ENCODE measurements at places on chromosomes 2 and 18.

GRCh38 chr2:134911400-134911785 is 7.2 kb upstream of the CCNT2 start:
- no peak for DNase-seq

GRCh38 chr2:25951071-25951547 is 31.2 kb downstream of the KIF3C start:
- peak; percentile 75 for DNase-seq

GRCh38 chr2:181231151-181231550 is 226.0 kb upstream of the ITGA4 start:
- DNase-seq, result no peak

- DNase-seq, result peak; percentile 4
Observed at GRCh38 chr18:7567474-7568425, 634 bp downstream of the PTPRM start.

DNA sequence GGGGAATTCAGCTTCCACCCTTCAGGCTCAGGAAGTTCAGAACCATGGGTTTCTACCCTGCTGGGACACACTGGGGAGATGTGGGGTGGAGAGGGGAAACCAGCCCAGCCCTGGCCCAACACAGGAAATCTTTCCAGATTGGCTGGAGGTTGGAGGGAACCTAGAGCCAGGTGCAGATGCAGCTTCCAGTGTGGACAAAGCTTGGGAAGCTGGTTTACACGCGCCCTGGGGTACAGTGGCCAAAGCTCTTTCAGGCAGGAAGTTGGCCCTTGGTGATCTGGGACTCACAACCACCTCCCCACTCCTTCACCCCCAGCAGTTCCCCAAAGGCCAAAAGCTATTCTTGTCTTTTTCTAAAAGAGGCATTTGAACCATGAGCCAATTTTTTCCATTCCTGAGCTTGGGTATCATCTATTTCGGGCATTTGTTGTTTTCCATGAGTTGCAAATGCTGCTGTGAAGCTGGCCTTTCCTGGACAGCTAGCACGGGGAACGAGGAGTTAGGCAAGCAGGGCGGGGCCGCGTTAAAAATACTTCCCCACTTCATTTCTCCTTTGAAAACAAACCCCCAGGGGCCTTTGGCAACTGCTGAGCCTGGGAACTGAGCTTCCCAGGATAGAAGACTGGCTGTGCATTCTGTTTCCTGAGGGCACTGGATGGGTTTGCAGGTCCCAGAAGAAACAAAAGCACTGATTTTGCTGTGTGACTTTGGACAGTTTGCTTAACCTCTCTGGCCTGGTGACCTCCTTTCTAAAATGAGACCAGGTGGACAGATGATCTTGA is 3.1 kb upstream of the ARID5A start:
- DNase-seq, result no peak

GRCh38 chr2:45209302-45209701 is 200.1 kb upstream of the SIX2 start:
- no peak for DNase-seq

DNA sequence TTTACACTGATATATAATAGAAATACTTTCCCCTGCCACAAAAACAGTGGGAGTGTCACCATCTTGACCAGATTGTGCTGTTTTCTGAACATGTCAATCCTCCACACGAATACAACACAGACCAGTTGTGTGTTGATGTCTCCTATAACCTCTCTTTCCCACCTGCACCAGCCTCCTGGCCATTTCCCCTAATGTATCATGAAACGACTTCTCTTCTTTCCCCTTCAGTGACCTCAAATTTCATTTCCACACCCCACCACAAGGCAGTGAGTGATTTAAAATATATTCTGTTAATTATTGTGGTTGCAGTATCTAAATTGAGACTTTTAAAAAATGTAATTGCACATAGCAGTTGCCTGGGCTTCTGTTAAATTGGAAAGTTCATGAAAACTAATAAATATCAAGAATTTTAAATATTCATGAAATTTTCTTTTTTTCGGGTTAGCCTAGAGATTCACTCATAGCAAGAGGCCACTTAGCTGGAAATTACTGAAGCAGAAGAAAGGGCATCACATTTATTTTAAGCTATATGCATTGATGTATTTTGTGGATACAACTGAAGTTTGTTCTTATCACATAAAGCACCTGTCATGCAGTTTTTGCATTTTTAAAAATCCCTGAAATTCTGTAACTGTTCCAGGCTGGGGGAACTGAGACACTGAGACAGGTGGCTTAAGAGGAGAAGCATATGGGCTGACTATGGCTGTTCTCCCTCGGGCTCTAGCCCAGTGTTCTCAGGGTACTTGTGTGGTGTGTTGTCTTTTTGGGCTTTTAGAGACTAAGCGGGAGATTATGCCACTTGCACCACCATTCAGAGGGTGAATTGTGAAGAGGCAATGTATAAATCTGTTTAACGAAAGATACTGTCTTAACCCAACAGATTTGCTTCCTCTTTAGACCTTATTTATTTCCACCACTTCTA is 15.9 kb downstream of the FAM171B start:
- no peak for DNase-seq

GRCh38 chr2:111121028-111121827 is 514 bp downstream of the BCL2L11 start:
- peak; percentile 63 for DNase-seq

- no peak for DNase-seq
Observed at GRCh38 chr2:241545523-241546473, 12.7 kb upstream of the BOK start.

DNA sequence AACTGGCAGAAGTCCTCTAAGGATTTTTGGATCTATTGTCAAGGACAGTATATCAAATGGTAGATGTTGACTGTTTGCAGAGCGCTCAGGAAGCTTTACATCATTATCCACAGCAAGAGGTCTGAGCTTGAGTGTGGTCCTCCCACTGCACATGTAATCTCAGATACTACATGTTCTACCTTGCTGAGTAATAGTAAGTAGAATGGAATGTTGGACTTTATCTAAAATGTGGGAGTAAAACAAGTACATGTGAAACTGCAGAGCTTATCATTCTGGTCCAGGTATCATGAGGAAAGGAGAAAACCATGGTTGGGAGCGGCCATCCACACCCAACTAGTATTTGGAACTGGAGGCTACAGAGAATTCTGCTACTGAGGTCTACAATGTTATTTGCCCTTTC is 19.3 kb upstream of the CD28 start:
- DNase-seq, result no peak

DNA sequence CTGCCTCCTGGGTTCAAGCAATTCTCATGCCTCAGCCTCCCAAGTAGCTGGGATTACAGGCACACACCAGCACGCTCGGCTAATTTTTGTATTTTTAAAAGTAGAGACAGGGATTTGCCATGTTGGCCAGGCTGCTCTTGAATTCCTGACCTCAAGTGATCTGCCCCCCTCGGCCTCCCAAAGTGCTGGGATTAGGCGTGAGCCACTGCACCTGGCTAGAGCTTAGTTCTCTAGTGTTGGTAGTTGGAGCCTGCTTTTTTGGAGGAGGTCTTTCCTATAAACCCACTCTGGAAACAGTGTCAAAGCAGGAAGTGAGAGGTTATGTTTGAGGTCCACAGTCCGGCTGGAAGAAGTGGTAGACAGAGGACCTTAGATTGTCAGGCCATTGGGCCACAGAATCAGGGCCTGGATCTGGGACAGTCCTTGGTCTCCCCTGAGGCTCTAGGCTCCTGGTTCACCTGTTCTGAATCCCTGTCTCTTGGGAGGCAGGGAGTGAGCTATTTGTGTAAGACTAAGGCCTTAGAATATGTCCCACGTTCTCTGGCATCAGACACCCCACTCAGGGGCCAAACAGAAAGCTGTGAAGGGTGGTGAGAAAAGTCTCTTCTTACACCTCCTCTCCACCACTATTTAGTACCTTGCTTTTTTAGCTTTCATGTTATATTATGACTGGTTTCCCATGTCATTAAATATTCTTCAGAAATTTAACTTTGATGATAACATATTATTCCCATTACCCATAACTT is 34.5 kb downstream of the PCBP1 start:
- no peak for DNase-seq

DNA sequence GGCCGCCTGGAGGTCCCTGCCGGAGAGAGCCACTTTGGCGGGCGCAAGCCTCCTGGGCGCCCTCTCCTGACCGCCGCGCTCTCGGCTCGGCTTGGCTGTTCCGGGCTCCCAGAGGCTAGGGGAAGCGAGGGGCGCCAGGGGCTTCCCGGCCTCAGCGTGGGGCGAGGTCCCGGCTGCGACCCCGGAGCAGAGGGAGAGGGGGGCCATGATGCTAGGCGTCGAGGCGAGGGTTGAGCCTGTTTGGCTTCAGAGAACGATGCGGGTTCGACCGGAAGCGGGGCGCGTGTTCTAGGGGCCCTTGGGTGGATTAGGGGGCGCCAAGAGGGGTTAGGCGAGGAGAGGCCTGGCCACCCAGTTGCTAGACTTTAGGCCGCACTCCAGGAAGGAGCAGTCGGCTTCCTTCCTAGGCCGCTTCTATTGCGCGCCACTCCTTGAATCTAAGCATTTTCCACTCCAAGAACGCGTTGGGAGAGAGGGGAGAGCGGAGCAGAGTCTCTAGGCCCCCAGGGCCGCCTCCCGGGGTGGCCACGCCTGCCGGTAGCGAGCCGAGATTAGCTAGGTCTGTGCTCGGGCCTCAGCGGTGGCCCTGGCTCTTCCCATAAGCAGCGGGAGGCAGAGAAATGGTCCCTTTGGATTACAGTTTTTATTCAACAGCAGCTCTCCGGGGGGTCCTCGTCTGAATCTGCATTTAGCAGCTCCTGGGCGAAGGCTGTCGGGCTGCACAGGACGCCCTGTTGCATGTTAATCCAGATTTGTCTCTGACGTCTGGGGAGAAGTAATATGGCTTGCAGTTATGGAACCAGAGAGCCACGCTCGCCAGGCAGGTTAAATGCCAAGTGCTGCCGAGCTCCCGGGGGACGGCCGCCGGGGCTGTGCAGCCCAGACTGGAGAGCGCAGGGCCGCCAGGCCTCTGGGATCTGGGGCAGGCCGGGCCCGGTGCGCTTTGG is 11.3 kb downstream of the MEIS1 start:
- no peak for DNase-seq

GRCh38 chr18:75130591-75131328 is 78.2 kb downstream of the PTGR3 start:
- no peak for DNase-seq

GRCh38 chr2:240898108-240898730 is 2.3 kb upstream of the MAB21L4 start:
- DNase-seq, result no peak

- DNase-seq, result no peak
Observed at GRCh38 chr2:39666491-39667101, 879 bp downstream of the TMEM178A start.

DNA sequence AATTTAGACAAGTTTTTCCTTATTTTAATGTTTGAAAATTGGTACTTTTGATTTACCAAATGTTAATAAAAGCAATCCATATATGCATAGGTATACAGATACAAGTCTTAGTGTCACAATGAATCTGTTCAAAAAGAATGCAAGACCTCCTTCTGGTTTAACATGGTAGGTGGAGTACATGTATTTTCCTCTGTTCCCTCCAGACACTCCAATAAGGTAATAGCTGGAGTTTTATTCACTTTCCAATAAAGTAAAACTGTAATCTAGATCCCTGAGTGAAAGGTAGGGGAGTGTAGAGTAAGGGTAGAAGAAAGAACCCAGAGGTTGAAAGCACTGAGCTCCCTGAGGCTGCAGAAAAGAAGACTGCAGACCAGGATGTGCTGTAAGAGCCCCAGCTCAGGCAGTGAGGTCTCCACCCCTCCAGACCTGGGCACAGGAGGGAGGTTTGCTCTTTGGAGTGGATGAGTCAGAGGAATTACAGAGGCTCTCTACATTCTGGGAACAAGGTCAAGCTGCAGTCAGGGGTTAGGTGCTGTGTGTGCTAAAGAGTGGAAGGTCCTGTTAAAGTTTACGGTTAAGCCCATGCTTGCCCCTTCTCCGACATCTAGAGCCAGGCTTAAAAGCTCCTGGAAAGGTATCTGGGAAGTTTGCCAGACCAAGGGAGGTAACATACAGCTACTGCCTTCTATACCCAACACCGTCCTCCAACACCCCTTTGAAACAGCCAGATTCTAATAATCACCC is 27.6 kb upstream of the STAT1 start:
- DNase-seq, result no peak

DNA sequence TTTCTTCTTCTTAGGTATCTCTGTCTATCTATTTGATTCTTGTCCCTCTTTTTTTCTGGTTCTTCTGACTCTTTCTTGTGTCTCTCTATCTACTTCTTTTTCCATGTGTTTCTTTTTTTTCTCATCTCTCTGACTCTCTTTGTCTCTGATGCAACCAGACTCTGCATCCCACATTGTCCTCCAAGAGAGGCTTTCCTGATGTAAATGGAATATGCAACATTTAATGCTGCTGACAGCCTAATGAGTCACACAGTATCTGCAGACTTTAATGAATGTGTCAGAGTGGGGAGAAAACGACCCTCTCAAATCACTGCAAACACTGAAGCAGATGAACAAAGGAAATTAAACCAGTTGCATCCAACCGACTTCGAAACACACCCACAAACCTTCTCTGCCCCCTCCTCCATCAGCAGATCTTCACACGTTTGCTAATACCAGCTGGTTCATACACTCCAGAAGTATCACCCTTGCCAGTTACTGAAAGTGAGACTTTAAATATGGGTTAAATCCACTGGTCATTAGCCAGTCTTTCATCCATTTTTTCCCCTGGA is 351.5 kb downstream of the TXNL1 start:
- DNase-seq, result no peak

- DNase-seq, result no peak
Observed at GRCh38 chr18:73848656-73849055, 299.0 kb downstream of the FBXO15 start.

GRCh38 chr2:137155356-137156104 is 390.2 kb downstream of the THSD7B start:
- no peak for DNase-seq

- DNase-seq, result no peak
Observed at GRCh38 chr2:9234680-9235146, 28.1 kb downstream of the ASAP2 start.

DNA sequence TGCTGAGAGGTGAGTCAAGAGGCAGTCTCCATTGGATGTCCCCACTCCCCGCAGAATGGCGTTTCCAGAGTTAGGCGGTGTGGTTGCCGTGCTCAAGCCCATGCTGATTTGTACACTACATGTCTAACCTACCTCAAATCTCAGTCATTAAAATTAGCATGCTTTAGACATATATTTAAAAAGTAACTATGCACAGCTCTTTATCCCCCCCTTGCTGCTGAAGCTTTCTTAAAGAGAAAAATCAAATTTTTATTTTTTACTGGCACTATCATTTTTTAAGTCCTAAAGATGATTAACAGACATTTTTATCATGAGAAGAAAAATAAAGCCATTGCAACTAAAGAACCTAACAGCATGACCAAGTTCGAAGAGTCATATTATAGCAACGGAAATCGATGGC is 42.9 kb downstream of the BOLA3 start:
- DNase-seq, result no peak

- DNase-seq, result peak; percentile 96
Observed at GRCh38 chr2:233251306-233252116, at the start of gene ATG16L1. ATG16L1 (plus strand) TSS chr2:233251673; CDS start chr2:233251828, 155 bp downstream.

GRCh38 chr18:3422905-3423304 is 27.1 kb upstream of the TGIF1 start:
- no peak for DNase-seq
